ENCODE measurements at places on chromosomes 13 and 19.
A peak's percentile ranks its signal among the peaks of the same experiment; 100 is the strongest.

GRCh38 chr19:42352301-42353259 is 27.1 kb downstream of the MEGF8 start:
- DNase-seq = no peak

- DNase-seq = no peak
Measured at GRCh38 chr13:40540328-40541044, 126.0 kb downstream of the FOXO1 start.

DNA sequence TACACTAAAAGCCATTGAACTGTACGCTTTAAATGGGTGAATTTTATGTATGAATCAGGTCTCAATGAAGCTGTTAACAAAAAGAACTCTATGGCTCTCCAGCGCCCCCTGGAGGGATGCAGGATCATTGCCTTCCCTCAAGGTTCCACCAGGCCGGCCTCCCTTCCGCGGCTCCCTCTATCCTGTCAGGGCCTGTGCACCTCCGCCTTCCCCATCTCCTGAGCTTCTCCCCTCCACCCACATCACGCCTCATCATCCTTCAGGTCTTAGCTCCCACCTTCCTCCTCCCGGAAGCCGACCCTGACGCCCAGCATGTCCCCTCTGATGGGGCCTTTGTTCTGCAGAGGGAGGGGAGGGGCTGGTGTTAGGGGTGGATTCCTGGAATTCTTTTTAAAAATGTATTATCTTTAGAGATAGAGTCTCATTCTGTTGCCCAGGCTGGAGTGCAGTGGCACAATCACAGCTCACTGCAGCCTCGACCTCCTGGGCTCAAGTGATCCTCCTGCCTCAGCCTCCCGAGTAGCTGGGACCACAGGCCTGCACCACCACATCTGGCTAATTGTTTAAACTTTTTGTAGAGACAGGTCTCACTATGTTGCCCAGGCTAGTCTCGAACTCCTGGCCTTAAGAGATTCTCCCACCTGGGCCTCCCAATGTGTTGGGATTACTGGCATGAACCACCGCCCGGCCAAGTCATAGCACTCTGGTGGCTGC is 27.7 kb downstream of the MEIS3 start:
- peak; percentile 57 for DNase-seq

- no peak for DNase-seq
Measured at GRCh38 chr19:377801-378581, 31.0 kb downstream of the C2CD4C start.

- DNase-seq = no peak
Measured at GRCh38 chr13:52862358-52863206, 14.1 kb upstream of the PCDH8 start.

DNA sequence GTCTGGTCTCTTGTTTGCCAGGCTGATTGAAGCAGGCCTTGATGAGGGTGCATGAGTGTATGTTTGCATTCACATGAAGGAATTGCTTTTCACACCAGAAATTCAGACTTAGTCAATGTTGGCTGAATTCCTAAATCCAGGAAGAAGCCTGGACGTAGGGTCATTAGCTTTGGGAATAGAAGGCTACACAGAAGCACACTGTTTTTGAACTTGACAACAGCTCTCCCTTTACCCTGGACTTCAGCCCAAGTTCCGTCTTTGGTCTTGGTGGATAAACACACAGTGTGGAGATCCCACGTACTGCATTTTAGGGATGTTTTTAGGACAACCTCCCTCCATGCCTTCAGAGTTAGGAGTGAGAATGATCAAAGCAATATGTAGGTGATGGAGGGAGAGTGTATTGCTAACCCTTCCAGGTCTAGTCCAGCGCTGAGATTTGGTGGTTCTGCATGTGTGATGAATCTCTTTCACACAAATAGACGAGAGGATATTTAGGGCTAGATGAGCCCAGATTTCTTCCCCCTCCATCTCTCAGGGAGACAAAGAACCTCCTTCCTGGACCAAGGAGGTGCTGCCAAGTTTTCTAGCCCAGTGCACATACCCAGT is 22.8 kb downstream of the TM6SF2 start:
- no peak for DNase-seq

- DNase-seq = no peak
Measured at GRCh38 chr19:39046037-39046821, 13.9 kb upstream of the FBXO27 start.

GRCh38 chr13:98129059-98129746 is 13.7 kb upstream of the FARP1 start:
- DNase-seq = no peak

GRCh38 chr19:29233591-29233990 is 20.6 kb upstream of the UQCRFS1 start:
- DNase-seq = no peak

DNA sequence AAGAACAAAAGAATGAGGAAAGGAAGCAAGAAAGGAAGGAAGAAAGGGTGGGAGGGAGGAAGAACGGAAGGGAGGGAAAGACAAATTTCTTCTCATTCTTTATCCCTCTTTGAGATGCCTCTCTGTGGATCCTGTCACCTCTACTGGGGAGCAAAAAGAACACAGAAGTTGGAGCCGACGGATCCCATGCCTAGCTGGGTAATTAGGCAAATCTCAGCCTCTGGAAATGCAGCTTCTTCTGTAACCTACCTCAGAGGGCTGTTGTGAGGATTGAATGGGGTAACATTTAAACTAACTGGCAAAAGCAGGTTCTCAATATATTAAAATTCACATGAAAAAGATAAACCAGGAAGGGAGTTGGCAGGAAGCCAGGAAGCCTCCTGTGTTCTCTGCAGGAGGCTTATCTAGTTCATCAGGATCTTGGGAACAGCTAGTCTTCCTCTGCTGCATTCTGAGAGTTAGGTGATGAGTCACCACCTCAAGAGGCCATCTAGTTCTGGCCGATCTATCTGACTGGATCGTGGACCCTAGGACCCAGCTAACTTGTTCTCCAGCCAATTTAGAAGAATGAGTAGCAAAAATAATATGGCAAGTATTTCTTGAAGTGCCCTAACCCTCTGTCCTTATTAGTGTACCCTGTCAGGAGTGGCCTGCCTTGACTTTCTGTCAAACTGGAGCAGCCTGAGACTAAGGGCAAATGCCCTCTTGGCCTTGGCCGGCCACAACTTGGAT is 15.2 kb upstream of the CPB2 start:
- DNase-seq = no peak

- DNase-seq = no peak
Measured at GRCh38 chr13:27673911-27674310, 52.2 kb downstream of the POLR1D start.

DNA sequence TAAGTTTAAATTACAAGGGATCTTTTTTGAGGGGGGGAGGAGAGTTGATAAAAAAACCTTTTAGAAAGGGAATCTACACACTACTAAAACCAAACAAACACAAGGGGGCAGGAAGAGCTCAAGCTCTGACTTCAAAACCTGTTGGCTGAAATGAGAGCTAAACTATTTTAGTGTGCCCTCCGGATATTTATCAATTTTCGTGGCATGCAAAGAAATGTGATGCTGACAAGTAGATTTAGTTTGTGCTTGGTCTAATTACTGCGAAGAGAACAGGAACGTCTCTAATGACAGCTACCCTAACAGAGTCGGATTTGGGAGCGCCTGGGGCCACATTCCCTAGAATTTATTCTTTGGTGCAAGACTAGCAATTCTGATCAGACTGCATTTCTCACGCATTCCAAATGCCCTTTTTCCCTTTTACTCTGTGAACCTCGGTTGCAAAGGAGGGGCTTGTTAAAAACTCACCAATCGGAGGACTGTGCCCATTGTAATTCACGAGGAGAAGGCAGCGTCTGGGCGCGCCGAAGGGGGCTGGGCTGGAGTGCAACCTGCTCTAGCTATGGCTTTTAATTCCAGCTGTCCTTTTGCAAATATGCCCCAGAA is 802 bp upstream of the FREM2 start:
- no peak for DNase-seq

GRCh38 chr19:1408300-1409203 is 1.2 kb downstream of the DAZAP1 start:
- DNase-seq = no peak

DNA sequence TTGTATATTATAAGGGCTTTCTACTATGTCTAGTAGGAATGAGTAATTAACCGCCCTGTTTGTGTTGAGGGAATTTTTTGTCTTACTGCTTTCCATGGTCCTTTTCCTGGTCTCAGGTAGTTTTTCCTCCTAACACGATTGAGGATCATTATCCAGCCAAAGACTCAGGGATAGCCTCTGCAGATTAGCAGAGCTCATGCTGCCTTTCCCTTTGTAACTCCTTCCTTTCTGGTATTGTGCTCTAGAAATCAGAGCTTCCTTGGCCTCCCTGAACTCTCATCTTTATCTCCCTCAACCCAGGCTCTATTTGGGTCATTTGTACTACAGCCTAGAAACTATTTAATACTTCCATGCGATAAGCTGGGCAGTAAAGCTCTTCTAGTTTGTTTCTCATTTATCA is 142.1 kb downstream of the PDS5B start:
- no peak for DNase-seq

DNA sequence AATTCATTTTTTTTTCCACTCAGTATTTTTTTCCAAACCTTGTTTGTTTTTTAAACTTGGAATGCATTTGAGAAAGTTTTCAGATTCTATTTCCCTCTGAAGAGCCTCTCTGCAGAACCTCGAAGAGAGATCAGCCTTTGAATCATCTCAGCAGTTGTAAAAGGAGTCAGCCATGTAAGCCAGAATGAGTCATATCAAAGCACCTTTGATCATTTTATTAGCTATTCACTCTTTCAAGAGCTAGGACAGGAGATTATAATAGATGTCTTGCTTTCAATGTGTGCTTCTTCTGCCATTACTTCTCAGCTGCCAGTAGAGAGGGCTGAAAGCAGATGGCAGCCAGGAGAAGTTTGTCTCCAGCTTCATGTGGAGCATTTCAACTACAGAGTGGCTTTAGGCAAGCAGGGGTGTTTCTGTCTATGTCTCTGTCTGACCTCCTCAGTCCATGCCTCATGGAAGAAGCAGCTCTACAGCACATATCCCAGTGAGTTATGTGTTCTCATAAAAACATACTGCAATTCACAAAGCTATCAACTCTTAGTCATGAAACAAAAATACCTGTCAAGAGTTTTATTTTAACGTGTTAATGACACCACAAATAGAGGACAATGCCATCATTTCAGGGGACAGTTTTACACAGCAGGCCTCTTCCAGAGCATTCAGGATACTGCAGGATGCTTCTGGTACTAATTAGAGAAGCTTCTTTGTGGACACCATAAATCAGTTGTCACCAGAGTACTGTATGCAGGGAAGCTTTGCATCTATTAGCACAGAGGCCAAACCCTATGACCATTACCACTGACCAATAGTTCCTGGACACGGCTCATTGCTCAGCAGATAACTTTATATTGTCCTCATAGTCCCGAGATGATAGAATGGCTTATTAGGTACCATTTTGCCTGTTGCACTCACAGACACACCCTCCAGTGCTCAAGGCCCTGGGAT is 94.3 kb downstream of the NHLRC3 start:
- DNase-seq = no peak

DNA sequence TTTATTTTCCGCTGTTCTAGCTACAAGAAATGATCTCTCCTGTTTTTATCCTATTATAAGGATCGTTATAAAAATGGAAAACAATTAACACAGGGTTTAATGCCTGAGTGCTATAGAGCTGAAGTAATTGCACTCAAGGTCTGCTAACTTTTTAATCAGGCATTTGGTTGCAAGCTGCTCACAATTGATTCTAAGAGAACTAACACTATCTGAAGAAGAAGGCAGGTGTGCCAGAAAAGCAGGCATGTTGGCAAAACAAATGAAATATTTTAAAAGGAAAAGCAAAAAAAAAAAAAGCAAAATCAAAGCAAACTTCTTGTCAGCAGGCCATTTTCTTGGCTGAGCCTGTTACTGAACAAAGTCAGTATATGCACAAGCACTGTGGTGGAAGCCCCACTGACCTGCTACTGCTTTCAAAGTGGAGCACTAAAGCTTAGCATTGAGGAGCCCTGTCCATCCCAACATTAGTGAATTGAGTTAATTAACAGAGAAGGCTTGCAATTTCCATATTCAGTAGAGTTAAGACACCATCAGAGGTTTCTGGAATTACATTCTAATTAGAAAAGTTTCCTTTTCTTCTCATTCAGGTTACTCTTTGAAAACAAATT is 574.2 kb downstream of the PCDH9 start:
- DNase-seq = no peak

GRCh38 chr19:3982701-3983541 is 2.3 kb downstream of the EEF2 start:
- DNase-seq = no peak

DNA sequence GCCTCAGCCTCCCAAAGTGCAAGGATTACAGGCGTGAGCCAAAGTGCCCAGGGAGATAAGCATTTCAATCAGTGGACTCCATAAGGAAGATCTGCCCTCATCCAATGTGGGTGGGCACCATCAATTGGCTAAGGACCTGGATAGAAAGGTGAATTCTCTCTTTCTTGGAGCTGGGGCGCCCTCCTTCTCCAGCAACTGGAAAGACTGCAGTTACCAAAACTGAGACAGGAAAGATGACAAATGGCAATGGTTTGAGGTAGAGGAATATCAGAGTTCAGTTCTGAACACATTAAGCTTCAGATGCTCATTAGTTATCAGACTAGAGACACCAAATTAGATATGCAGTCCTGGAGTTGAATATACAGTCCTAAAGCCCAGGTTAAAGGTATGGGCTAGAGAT is 10.5 kb upstream of the ELF1 start:
- DNase-seq = no peak

GRCh38 chr19:1315470-1316166 is 29.9 kb downstream of the EFNA2 start:
- peak; percentile 10 for DNase-seq

DNA sequence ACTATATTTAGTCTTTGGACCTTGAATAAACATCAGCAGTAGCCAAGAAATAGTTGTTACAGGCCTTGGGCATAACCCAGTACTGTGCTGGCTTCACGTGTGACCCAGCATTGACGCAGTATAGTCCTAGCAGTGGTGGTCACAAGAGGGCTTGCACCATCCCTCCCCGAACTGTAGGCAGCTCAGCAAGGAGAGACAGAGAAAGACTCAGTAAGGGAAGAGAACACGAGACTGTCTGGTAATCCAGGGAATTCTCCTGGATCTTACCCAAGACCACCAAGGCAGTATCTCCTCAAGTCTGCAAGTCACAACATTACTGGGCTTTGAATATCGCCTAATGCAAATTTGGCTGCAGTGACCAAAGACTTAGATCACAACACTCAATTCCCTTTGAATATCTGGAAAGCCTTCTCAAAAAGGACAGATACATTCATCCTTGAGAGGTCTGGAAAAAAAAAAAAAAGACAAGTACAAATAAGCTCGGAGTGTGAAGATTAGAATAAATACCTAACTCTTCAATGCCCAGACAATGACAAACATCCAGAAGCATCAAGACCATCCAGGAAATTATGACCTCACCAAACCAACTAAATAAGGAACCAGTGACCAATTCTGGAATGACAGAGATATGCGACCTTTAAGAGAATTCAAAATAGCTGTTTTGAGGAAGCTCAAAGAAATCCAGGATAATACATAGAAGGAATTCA is 39.7 kb downstream of the CAB39L start:
- no peak for DNase-seq

GRCh38 chr13:110262508-110263291 is 44.3 kb downstream of the COL4A1 start:
- DNase-seq = no peak

- no peak for DNase-seq
Measured at GRCh38 chr13:38690231-38690630, 3.4 kb downstream of the FREM2 start.
